ENCODE measurements at places on chromosomes 1 and 21.

- no peak for DNase-seq
Observed at GRCh38 chr1:172289448-172289847, 131.0 kb upstream of the C1orf105 start.

- no peak for DNase-seq
Observed at GRCh38 chr1:171128463-171128862, 37.8 kb downstream of the FMO3 start.

- DNase-seq, result no peak
Observed at GRCh38 chr1:218064426-218064825, 220.7 kb upstream of the RRP15 start.

- DNase-seq, result no peak
Observed at GRCh38 chr1:86067626-86068025, 88.9 kb downstream of the COL24A1 start.

GRCh38 chr1:20187103-20187812, 940 bp upstream of the PLA2G2C start:
- DNase-seq, result no peak

DNA sequence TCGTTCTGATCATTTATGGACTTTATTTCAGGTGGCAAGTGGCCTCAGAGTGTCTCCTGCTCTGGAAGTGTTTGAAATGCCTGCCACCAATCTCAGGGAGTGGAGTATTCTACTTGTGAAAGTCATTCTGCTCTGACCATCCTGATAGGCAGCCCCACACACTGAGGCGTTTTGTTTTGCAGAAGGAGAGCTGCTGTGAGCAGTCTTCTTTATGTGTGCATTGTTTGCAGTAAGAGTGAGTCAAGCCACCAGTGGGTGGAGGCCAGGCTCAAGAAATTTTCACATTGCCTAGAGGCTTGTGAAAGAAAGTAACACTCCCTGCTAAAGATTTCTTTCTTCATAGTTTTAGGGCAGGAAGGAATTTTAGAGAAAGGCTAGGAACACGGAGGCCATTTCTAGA, 204.4 kb downstream of the SLC35F3 start:
- DNase-seq, result no peak

DNA sequence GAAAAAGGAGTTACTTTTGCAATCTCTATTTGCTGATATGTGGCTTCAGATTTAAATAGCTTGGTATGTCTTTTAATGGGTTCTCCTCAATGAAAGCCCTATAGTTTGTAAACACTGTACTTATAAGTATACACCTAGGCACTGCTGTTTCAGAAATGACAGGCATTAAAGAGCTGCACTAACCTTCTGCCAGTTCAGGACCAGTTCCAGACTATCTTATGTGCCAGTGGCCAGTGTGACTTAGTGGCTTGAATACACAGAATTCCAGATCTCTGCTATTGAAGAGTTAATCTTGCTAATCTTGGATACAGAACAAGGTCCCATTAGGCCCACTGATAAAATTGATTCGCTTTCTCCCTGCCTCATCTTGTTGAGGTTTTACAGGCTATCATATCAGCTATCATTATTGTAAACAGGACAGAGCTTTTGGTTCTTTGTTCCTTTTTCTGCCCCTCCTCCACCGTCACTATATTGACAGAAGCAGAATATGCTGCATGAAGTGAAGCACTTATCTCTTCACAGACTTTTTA, 337.5 kb downstream of the LRRIQ3 start:
- DNase-seq, result no peak

DNA sequence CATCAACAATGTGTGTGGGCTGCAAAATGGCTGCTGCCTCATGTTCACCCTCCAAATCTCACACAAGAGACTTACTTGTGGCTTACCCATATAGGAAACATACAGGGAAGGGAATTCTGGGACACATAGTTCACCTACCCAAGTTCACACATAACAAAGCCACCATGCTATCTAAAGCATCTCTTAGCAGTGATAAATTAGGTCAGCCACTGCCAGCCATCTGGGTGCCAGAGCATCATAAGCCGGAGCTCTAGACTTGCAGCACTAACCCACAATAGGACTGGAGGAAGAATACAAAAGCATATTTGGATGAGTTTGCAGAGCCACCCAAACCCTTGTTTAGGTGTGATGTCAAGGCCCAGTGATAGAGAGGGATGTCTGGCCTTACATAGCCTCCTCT, 321.7 kb downstream of the SEC16B start:
- DNase-seq, result no peak

GRCh38 chr1:171819946-171820345, 21.4 kb upstream of the DNM3 start:
- no peak for DNase-seq

DNA sequence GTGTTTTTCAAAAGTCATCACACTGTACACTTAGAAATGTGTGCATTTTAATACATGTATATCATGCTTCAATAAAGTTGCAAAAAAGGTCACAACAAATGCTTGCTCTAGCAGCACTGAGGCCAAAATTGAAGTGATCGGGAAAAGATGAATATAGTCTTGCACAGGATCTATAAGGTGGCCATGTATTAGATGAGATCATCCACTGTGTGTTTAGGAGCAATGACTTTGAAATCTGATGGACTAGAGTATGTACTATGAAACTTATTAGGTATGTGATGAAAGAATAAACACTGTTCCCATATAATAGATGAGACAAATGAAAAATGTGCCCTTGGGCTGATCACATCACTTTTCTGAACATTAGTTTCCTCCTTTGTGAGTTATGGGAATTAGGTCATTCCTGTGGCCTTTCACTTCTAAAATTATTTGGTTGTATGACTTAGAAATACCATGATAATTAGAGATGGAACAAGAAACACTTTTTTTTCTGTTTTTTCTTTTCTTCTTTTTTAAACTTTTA, 984.6 kb downstream of the ADGRL2 start:
- no peak for DNase-seq

DNA sequence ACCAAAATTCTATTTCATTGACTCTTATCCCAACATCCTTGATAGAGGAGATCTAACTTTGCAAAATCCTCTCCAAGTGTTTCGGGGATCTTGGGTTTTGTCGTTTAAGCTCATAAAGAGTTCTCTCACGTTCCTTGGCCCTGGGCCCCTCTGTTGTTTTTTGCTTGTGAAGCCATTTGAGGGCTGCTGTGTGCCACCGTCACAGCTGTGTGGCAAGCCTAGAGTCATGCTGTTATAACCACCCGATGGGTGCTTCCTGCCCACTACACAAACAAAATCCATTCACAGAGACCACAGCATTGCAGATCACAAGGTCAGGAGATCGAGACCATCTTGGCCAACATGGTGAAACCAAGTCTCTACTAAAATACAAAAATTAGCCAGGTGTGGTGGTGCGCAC, 154.1 kb downstream of the ADSS2 start:
- no peak for DNase-seq

- DNase-seq, result no peak
Observed at GRCh38 chr1:184890539-184890973, 83.8 kb downstream of the NIBAN1 start.

GRCh38 chr21:36551731-36552433, 72.0 kb upstream of the CLDN14 start:
- no peak for DNase-seq

DNA sequence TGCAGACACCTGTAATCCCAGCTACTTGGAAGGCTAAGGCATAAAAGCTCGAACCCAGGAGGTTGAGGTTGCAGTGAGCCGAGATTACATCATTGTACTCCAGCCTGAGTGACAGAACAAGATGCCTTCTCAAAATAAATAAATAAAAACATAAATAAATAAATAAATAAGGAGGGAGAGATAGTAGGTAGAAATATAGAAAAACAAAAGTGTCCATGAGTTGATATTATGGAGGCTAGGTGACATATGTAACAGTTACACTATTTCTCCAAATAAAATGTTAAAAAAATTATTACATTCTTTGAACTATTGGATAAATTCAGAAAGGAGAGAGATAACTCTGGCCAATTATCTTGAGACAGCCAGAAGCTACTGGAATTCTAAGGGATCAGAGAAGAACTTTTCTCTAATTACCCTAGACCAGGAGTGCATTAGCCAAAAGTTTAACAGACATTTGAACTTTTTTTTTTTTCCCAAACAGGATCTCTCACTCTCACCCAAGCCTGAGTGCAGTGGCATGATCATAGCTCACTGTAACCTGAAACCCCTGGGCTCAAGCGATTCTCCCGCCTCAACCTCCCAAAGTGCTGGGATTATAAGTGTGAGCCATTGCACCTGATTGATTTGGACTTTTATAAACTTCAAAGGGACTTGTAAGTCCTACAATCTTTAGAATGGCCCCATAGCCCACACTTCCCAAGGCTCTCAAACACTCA, 17.6 kb downstream of the SYNJ1 start:
- DNase-seq, result no peak

GRCh38 chr1:30478799-30479563, 244.4 kb downstream of the MATN1 start:
- no peak for DNase-seq

GRCh38 chr1:109522026-109522425, 12.5 kb upstream of the AMIGO1 start:
- no peak for DNase-seq

DNA sequence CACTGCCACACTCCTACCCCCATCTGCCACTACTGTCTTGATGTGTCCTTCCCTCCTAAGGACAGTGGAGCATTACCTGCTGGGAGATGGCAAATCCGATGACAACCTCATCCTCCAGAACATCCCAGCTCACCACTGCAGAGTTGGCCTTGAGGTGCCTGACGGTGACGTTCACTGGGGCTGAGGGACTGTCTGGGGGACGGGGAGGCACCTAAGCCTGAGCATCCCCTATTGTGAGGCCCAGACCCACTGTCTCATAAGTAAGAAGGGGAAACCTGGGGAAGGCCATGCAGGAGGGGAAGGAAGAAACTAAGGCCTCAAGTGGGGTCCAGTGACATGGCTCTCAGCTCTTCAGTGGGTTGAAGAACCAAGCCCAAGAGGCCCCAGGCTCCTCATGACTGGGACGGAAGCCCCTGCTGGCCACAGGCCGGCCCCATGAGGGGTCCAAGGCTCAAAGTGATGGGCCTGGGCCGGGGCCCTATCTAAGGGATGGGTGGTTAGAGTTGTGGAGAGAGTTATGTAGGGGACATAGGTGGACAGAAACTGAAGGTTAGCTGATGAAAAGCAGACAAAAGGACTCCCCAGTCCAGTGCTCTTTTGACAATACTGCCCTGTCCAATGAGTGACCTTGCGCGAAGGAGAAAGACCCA, 1.8 kb downstream of the FNDC5 start:
- no peak for DNase-seq

DNA sequence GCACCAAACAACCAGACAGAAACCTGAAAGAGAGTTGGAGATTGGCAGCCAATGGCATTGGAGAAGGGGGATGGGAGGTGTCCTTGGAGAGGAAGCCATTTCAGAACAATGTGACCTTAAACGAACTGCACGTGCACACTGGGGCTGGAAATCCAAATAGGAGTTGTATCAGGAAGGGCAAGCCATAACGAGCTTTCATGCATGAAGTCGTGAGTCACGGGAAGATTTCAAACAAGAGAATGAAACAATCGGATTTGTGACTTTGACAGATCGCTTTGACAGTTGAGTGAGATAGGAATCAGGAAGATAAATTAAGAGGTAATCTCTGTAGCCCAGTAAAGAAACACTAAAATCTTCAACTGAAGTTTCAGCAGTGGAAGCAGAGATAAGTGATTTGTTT, 445.8 kb upstream of the ZP4 start:
- DNase-seq, result no peak

DNA sequence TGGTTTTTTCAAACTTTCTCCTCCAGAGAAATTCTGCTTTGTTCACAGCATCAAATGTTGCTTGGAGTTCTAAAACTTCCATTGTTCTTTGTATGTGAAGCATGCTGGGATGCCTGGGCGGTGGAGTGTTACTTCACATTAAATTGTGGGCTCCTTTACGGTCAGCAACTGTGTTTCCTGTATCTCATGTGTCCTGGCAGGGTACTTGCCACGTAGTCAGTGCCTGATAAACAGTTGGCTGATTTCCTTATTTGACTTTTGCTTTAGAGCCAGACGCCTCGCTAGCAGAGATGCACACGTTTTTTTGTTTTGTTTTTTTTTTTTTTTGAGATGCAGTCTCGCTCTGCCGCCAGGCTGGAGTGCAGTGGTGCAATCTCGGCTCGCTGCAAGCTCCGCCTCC, 96.7 kb downstream of the UCK2 start:
- DNase-seq, result no peak

- no peak for DNase-seq
Observed at GRCh38 chr1:207366022-207366421, 44.5 kb downstream of the CD55 start.

DNA sequence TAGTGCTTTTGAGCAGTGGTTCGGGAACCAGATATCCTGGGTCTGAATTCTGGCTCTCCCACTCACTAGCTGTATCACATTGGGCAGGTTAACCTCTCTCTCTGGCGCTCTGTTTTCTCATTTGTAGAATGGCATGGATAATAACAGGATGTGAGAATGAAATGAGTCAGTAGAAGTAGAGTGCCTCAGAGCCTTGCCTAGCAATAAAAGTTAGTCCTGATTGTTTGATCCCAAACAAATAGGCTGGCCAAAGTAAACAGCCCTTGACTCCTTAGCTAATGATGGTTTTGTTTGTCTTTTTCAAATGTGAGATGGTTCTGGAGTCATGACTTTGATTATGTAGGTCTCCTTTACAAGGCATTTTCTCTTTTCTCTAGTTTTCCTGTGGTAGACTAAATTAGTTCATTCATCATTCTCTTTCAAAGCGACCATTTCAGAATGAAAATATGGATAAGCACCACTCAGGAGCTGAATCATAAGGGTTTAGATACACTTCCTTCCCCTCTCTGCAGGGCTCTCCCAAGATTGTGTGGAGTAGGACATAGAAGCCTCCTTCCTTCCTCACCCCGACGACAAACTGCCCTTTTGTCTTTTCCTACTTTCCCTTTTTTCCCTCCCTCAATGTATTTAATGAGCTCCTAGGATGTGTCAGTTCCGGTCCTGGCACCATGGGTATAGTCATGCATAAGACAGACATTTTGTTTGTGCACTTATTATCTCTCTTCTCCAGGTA, 23.1 kb downstream of the KIAA0040 start:
- no peak for DNase-seq

DNA sequence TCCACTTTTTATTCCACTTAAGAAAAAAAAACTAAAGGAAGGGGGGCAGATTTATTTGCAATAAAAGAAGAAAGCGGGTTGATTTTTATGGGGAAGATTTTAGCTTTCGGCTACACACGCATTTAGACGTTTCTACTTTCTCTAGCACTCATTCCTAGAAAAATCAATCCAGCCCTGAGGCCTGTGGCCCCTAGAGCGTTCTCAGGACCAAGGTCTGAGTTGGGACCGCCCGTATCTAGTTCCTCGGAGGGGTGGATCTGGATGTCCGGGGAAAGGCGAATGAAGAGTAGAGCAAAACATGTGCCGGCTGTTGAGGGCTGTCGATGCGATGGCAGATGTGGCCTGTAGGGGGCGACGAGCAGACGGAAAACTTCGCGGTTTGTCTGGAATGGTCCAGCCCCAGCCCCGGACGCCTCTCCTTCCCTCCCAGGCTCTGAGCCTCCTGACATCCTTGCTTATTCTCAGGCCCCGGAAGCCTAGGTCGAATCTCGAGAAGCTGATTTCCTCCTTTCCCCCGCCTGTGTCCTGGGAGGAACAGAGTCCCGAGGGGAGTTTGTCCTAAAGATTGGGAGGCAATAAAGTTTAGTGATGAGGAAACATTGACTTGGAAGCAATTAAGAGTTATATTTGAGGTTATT, 5.2 kb downstream of the FOXD3 start:
- DNase-seq, result peak; percentile 82

- no peak for DNase-seq
Observed at GRCh38 chr1:224542783-224543440, 73.2 kb upstream of the CNIH3 start.

- no peak for DNase-seq
Observed at GRCh38 chr1:180606155-180606554, 25.7 kb upstream of the XPR1 start.

- DNase-seq, result no peak
Observed at GRCh38 chr1:110170766-110171733, 20.8 kb downstream of the SLC6A17 start.
